ENCODE measurements at places on chromosomes 4 and X.

- DNase-seq = no peak
Measured at GRCh38 chrX:53241558-53241957, 16.6 kb upstream of the KDM5C start.

DNA sequence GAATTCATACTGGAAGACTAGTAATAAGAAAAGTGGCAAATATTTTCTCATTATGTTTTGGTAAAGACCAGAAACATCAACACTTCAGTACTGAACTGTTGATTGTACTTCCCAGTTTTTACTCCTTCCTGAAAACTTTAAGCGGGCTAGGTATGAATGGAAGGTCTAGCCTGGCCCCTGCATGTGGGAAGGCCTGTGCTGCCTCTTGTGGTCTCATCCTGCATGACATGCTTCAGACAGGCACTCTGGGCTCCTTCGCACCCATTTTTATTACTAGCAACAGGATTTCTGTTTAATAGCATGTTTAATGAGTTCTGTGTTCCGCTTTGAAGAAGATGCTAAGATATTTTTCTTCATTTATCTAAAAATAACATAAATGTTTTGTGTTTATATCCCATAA lies 279.1 kb downstream of the ANK2 start:
- DNase-seq = no peak

- DNase-seq = no peak
Measured at GRCh38 chr4:101258883-101259282, 88.4 kb downstream of the PPP3CA start.

- DNase-seq = no peak
Measured at GRCh38 chrX:9873952-9874351, 87.7 kb downstream of the SHROOM2 start.

DNA sequence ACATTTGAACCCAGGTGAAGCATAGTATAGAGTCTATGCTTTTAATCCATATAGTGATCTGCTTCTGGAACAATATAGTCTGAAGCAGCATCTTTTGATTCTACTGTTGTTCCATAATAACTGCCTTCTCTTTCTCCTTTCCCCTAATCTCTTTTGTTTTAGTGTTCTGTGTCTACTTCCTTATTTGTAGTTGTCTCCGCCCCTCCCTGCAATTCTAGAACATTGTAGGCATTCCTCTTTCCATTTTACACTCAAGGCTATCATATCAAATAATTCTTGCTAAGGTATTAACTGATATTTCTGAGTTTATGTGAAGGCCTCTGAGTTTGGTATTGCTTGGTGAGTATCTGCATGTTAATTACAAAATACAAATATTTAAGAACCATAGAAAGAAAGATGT lies 11.6 kb downstream of the BLTP1 start:
- no peak for DNase-seq
